ENCODE measurements at places on chromosomes 2 and 18.

DNA sequence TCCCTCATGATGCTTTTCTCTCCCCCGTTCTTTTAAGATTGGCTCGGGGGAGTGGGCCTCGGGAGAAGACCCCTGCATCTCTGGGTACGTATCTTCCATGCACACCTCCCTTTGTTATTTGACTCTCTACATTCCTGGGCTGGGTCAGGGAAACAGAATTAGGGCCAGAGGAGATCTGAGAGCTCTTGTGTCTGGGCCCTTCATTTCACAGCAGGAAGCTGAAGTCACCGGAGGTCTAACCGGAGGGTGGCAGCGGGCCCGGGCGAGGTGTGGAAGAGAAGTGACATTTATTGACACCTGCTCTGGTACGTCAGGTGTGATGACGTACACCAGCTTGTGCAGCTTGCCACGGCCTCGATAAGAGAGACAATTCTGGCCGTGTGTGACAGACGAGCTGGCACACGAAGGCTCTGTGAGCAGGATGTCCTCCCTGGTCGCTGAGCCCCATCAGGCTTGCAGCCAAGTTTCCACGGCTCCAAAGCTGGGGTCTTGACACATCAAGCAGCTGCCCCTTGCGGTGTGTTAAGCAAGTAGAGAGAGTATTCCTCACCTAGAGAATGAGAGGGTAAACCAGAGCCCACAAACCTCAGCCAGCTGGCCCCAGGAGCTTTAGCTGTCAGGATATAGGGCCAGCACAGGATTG is 30.4 kb downstream of the TOGARAM2 start:
- DNase-seq: peak; percentile 33

- no peak for DNase-seq
Observed at GRCh38 chr18:47404845-47405244, 153.4 kb upstream of the SKOR2 start.

GRCh38 chr2:215888680-215889079 is 124.7 kb downstream of the MREG start:
- DNase-seq: no peak

GRCh38 chr2:239190921-239191885 is 209.6 kb downstream of the HDAC4 start:
- no peak for DNase-seq

GRCh38 chr18:78685980-78686530 is 293.6 kb upstream of the SALL3 start:
- DNase-seq: no peak

DNA sequence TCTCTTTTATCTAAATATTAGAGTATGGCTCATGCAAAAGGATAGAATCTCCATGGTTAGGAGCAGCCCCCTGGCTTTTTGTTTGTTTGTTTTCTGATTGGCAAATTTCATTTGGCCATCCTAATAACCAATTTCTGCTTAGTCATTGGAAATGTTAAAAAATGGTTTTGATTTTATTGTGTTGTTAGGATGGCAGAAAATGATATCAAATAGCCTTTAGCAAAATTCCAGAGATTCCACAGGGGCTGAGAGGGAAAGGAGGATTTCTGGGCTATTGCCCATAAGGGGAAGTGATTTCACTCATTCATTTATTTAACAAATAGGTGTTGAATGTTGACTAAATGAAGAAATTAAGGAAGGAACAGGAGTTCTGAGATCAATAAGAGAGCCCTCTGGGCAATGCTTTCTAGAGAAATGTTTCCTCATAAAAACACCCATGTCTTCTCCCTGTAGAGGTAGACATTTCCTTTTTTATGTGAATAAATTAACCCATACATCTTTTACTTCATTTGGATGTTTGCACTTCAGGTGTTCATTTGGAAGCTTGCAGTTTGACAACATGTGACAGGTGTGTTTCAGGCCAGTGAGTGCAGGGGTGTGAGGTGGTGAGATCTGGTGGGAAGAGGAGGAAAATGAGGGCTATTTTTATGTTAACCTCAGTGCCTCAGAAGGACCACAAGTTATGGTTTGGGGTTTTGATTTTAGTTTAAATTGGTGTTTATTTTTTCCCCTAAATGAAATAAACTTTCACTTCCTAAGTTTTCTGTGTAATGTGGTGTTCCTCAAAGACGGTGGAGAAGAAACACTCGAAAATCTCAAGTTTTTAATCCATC is 61.7 kb upstream of the EPC2 start:
- DNase-seq: no peak

- no peak for DNase-seq
Observed at GRCh38 chr2:45282646-45283045, 273.4 kb upstream of the SIX2 start.

DNA sequence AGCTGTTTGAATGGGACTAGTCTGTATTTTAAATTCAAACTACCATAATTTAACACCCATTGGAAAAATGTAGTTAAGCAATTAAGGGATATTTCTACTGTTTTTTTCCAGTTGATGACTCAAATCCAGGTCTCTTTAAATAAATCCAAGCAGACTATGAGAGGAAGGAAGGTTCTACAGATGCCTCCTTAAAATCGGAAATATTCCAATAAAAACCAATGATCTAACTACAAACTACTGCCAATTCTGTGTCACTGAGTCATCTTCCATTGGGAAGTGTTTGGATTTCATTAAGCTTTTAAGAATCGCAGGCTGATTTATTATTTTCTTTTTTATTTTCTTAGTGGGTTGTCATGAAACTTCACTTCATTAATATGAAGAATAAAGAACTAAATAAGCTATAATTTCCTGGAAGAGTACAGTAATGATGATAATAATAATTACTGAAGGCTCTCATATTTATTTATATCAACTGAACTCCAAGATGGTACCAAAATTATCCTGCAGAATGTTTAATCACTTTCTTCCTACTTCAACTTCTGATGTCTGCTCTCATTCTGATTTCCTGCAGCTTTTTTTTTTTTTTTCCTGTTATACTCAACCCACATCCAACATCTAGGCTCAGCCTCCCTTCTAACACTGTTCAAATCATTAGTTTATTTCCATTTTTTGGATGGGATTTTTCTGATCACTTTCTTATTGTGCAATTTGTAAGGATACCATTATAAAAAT is 166.3 kb upstream of the FN1 start:
- DNase-seq: no peak

- no peak for DNase-seq
Observed at GRCh38 chr2:98787700-98788099, 56.8 kb upstream of the MGAT4A start.

GRCh38 chr18:37565101-37565976 is at the start of gene CELF4:
Gene CELF4 (minus strand): TSS chr18:37565798.
- DNase-seq: peak; percentile 91

DNA sequence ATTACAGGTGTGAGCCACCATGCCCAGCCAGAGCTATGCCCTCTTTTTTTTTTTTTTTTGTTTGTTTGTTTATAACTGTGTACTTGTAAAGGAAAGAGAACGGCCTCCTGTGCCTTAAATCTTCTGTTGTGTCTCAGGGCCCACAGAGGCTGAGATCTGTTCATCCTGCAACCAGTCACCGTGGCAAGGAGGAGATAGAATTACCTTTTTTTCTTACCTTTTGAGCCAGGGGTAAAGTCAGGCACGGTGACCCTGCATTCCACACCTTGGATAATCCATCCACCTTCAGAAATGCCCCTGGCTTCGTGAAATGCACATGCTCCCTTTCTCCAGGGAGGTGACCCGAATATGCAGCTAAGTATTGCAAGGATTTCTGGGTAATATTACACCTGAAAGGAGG is 12.8 kb downstream of the NEDD4L start:
- no peak for DNase-seq

DNA sequence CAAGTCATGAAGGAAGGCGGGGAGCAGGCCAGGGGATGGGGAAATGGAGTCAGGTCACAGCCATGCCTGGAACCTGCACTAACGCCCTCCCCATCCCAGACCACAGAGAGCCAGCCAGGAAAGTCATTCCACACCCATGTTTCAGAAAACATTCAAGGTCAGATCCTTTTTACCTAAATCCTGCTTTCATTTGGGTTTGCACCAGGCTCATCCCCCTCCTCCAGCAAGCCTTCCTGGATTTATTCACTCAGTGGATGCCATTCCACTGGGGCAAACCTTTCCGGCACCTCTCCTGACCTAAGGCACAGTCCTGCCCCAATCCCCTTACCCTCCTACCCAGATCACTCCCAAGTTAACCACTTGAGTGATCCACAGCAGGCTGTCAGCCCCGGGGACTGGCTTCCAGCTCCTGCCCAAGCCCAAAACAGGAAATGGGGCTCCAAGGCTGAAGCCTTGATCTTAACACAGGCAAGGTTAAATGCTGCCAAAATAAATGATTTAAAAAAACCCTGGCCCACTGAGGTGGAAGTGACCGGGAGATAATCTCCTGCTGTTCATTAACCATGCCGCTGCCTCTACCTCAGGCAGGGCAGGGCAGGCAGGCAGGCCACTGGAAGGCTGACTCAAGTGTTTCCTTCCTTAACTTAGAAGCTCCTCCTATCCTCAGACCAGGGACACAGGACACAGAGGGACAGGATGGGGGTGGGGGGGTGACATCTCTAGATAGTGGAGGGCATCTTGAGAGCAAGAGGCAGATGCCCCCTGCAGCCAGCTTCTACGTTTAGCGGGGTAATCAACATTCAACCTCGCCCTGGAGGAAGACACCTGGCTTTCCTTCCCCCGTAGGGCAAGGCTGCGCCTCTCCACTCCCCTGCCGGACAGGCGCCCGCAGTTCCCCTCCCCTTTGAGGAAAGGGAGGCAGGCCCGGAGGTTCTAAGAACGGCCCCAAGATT is 1.4 kb downstream of the RAB11FIP5 start:
- peak; percentile 66 for DNase-seq

DNA sequence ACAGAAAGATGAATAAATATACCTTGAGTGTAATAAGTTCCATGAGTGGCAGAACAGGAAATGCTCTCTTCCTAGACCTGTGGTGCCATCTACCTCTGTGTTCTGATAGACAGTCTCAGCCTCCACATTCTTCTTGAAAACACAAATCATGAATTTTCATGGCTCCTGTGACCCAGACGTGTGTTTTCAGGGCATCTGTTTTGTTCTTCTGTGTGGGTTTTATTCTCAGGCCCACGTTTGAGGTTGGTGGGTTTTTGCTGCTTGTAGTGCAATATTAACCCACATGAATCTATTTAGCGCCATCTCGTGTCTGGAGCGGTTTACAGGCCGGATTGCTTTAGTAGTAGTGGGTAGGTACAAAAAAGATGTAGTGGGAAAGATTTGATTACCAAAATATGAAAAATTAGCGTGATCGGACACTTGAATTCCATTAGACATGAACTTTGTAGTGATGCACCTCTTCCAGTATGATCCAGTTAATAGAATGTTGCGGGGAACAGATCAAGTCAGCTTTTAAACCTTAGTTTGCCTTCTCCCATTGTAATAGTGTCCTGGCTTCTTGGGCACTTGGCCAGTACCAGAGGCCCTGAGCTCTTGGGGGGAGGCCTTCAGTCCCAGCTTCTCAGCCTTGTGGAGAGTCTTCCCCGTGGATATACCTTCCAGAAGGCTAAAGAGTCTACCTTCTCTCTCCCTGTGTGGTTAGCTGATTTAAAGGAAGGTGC is 256.5 kb downstream of the TPGS2 start:
- DNase-seq: peak; percentile 49

- DNase-seq: no peak
Observed at GRCh38 chr2:67585400-67585799, 188.3 kb downstream of the ETAA1 start.

DNA sequence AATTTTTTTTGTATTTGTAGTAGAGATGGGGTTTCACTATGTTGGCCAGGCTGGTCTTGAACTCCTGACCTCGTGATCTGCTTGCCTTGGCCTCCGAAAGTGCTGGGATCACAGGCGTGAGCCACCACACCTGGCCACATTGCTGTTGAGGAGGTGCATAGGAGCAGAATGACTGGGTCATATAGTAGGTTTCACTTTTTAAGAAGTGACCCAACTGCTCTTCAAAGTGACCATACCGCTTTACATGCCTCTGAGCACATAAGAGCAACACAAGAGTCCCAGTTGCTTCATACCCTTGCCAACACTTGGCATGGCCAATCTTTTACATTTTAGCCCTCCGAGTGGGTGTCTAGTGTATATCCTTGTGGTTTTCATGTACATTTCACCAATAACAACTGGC is 28.9 kb downstream of the RRM2 start:
- no peak for DNase-seq

GRCh38 chr2:138730497-138731030 is 49.6 kb downstream of the NXPH2 start:
- DNase-seq: no peak

GRCh38 chr18:74153793-74154192 is 5.5 kb downstream of the TIMM21 start:
- no peak for DNase-seq

- DNase-seq: no peak
Observed at GRCh38 chr18:73365018-73365417, 497.2 kb upstream of the NETO1 start.

DNA sequence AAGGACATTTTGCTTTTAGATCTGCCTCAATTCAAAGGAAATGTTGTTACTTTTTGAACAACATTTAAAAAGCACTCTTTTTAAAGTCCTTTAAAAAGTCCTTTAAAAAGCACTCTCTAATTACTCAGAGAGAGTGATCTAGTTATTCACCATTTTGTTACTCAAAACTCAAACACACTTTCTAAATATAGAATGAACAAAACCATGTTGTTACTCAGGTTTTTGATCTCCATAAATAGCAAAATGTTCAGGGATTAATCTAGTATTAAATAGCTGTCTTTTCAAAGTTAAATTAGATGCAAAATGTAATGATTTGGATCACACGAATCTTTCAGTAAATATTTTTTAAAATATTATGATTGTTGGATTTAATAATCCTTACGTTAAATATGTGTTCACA is 143.5 kb upstream of the BOD1L2 start:
- DNase-seq: no peak

- DNase-seq: peak; percentile 70
Observed at GRCh38 chr2:237662671-237663093, 35.3 kb downstream of the LRRFIP1 start.

DNA sequence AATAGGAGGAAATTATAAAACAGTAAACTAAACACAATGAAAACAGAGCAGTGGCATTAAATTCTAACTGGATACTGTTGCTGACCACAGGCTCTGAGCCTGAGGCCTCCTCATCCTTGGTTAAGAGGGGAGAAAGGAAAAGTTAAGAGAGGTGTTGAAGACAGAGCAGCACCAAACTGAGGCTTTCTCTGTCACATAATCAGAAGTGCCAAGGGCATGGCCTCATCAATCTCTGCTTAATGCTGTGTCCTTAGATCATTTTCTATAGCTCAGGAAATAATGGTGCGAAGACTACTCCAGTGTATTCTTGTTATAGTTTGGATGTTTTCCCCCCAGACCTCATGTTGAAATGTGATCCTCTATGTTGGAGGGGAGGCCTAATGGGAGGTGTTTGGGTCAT is 160.9 kb upstream of the SLC1A4 start:
- DNase-seq: no peak

DNA sequence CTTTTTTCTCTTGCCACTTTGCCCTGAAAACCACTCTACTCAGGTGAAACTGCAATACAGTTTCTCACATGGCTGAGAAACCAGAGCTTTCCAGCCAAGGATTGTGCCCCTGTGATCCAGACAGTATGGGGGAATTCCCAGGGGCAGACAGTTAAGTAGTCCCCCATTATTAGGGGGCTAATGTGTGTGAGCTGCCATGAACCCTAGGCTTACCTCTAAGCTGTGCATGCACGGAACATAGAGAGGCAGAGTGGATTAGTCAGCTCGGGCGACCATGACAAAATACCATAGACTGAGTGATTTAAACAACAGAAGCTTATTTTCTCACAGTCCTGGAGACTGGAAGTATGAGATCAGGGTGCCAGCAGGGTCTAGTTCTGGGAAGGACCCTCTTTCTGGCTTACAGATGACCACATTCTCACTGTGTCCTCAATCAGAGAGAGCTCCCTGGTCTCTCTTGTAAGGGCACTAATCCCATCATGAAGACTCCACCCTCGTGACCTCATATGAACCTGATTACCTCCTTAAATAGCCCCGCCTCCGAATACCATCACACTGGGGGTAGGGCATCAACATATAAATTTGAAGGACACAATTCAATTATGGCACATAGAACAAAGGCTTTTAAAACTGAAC is 215.1 kb downstream of the EIPR1 start:
- DNase-seq: no peak
